ENCODE measurements at places on chromosomes 7 and 10.

- DNase-seq: no peak
These were observed 6.8 kb upstream of the TAS2R60 start for GRCh38 chr7:143436325-143436946.

DNA sequence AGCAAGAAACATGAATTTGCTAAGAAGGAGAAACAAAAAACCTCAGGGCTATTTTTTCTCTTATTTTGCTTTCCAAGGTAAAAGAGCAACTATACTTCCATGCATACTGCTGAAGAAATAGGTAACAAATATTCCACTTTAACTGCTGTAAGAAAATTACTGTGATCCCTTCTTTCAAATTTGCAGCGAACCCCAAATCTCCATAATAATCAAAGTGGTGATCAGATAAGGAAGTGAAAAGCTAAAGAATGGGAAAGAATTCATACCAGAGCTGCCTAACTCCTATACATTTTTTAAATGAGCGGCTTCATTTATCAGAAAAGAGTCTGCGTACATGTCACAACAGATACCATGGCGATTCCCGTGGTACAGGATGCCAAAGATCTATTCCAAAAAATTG lies 7.2 kb downstream of the SGCE start:
- no peak for DNase-seq

GRCh38 chr7:91974066-91974465 lies 33.4 kb downstream of the AKAP9 start:
- no peak for DNase-seq

DNA sequence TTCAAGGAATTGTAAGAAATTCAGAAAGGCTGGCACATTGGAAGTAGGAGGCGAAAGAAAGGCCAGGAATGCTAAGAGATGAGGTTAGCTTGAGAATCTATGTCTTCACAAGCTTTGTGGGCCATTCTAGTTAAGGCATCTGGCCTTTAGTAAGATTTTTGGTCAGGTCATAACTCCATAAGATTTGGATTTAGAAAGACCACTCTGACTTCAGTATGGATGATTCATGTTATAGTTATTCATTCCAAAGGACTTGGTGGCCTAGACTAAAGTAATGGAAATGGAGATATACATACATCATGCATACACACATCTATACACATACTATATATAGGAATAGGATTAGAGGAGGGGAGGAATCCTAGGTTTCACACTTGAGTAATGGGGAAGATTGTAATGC lies 77.5 kb downstream of the SEPTIN7 start:
- DNase-seq: no peak
